Heart left ventricle (tissue), 16 donors: ENCODE measurements at places on chromosomes 13 and 19. TPM values are rescaled to one million over a fixed set of nuclear protein-coding genes. Genes with fewer than 3 reads are reported as not detected.

DNA sequence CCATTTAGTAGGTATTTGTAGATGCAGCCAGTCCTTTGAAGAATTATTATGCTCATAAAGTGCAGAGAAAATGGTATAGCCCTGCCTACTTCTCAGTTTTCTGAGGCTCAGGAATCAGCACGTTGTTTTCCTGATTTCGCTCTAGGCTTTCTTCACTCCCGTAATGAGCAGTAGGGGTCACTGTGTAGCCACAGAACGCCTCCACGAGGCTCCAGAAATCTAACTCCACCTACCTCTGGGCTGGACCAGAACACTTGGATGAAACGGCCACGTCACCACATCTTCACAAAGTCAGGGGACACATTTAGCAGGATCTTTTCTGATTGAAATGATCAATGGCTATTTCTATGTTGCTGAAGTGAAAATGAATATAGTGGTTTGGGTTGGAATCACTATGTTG is 49.8 kb upstream of the GTF3A start:
- DNase-seq: no peak
- H3K27ac ChIP-seq: no peak overlapping the region
- no peaks in the 10 kb centered on the region for H3K4me1 ChIP-seq

DNA sequence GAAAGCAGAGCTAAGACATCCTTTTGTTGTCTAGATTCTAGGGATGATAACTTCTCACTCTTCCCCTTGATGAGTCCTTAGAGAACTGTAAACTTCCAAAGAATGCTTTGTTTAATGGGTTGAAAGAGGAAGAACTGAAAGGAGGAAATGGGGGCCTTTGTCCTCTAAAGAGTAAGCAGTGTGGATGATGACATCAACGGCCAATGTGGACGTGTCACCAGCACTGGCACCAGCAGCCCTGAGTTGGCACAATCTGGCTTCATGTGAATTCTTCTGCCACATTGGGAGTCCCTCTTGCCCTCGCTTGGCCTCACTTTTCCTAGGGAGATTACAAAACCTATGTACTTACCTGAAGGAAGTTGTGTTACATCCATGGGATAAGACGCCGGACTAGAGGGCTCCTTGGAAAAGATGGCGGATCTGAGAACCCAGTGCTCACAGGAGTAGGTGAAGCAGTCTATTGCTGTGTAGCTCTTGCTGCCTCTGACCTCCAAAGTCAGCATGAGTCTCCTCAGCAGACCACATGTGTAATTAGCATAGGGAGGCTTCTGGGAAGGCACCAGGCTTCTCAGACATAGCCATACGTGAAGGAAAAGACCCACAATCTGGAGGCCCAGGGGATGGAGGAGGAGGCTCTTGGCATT is 62.8 kb downstream of the RGCC start:
- no peak for DNase-seq
- H3K36me3 ChIP-seq: no peaks in the 10 kb centered on the region
- H3K27me3 ChIP-seq: no peaks in the 10 kb centered on the region
- H3K4me1 ChIP-seq: no peaks in the 10 kb centered on the region

The MRPL4 gene
- total RNA-seq: 70.3 TPM

The RANBP3 gene
- total RNA-seq: 67.7 TPM

- H3K4me3 ChIP-seq: no peak overlapping the region
- H3K27ac ChIP-seq: no peak overlapping the region
- peaks cover 4% of the 10 kb centered on the region for H3K4me1 ChIP-seq
- no peak for DNase-seq
- no peaks in the 10 kb centered on the region for H3K27me3 ChIP-seq
- H3K36me3 ChIP-seq: no peaks in the 10 kb centered on the region
These were observed 65.0 kb downstream of the DGKH start for GRCh38 chr13:42113478-42113877.
